ENCODE measurements at places on chromosomes 11 and 22. TPM values are rescaled to one million over a fixed set of nuclear protein-coding genes. Genes with fewer than 3 reads are reported as not detected.
A peak's percentile ranks its signal among the peaks of the same experiment; 100 is the strongest.

DNA sequence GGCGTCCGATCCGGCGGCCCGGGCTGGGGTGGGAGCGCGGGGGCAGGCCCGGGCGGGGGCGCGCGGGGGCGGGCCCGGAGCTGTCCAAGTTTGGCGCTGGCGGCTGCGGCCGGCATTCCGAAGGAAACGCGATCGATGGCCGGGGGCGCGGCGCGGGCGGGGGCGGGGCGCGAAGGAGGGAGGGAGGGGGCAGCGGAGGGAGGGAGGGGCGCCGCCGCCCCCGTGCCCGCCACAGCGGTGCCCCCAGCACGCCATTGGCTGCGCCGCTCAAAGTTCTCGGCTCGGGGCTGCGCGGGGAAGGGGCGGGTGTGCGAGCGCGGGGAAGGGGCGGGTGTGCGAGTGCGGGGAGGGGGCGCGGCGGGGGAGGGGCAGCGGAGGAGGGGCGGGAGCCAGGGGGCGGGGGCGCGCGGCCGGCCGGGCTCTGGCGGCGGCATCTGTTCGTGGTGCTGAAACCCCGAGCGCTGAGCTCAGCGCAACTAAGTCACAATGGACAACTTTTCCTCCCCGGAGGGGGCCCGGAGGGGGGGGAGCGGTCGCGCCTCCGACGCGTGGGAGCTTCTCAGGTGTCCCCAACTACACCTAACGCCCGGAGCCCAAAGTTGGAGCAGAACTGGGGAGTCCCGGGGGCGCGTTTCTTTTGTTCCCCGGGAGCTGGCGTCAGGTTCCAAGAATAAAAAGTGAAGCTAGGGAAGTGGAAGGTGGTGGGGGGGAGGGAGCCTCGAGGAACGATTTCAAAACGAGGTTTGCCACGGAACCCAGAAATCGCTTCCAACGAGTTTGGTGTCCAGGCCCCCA is 2.2 kb downstream of the PHF21B start:
- DNase-seq: peak; percentile 23

GRCh38 chr11:35146074-35146521 is 7.1 kb downstream of the CD44 start:
- no peak for DNase-seq

The OR5P2 gene
- not detected for total RNA-seq

The P4HA3 gene
- not detected for total RNA-seq

The HEPHL1 gene
- total RNA-seq: not detected

The OR52H1 gene
- not detected for total RNA-seq

All from heart right ventricle (tissue), 16 donors.